Activated CD8-positive, alpha-beta memory T cell treated with anti-CD3 and anti-CD28 coated beads for 1 hour (primary cell): ENCODE measurements at places on chromosomes 2 and 18.

- DNase-seq, result no peak
Observed at GRCh38 chr2:217835931-217836891, 166.6 kb downstream of the TNS1 start.

DNA sequence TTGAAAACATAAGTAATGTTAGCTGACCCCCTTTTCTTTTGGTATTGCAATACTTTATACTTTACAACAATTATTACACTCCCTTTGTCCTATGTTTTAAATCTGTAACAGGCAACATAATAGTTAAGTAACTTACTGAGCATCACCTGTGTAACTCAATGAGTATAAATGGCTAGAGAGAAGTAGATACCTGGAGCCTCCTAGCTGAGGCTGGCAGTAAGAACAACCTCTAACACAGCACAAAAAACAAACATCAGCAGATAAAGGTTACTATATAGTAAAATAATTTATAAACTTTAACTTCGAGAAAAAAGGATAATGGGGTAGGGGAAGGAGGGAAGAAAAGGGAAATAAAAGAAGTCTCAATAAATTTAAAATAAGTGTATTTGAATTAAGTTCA, 73.1 kb upstream of the ST8SIA5 start:
- no peak for DNase-seq

GRCh38 chr18:36199691-36200295, 12.5 kb downstream of the MOCOS start:
- DNase-seq, result no peak

DNA sequence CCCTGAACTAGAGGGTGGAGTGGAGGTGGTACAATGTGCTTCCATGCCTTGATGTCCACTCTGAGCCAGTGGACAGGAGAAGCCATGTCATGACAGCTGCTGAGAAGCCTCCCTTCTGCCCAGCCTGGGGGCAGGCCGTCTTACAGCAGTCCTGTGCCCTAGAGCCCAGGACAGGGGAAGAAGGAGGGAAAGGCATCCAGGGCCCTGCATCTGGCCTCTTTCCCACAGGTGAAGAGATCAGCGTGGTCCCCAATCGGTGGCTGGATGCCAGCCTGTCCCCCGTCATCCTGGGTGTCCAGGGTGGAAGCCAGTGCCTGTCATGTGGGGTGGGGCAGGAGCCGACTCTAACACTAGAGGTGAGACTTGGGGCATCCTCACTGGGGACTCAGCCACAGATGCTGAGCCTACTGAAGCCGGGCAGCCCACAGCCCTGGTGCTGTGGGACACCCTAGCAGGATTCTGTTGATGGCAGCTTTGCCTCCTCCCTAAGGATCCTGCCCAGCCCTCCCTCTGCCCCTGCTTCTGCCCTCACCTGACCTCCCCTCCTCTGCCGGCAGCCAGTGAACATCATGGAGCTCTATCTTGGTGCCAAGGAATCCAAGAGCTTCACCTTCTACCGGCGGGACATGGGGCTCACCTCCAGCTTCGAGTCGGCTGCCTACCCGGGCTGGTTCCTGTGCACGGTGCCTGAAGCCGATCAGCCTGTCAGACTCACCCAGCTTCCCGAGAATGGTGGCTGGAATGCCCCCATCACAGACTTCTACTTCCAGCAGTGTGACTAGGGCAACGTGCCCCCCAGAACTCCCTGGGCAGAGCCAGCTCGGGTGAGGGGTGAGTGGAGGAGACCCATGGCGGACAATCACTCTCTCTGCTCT, 3.1 kb downstream of the IL36RN start:
- DNase-seq, result no peak

GRCh38 chr2:61356958-61357350, 113.9 kb downstream of the USP34 start:
- no peak for DNase-seq

DNA sequence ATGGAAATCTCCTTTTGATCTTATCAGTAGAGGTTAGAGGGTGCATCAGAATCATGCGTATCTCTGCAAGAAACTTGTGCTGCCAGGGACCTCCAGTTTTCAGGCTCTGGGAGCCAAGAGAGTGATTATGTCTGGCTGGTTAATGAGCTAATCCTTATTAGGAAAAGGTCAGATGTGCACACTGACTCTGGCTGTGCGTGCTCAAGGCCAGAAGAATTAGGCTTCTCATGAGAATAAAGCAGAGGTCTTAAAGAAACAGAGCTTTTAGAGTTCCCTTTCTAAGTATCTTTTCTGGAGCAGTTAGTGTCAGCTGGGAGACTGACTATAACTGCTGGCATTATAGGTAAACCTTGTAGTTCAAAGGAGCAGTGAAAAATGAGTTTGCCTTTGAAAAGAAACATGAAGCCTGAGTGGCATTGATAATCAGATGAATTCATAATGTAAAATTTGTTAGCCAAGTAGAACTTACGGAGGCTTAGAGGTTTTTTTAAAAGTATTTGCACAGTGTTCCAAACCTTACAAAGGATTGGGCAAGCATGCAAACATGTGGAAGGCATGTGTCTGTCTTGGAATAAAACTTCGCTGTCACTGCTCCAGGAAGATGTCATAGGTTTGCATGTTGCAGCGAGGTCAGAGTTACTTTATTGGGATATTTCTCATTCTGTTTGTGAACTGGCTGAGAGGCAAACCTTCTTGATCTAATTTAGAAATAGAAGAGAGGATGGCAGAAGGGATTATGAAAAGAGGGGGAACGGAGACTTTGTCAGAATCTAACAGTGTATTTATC, 151.7 kb downstream of the ARHGAP28 start:
- no peak for DNase-seq

DNA sequence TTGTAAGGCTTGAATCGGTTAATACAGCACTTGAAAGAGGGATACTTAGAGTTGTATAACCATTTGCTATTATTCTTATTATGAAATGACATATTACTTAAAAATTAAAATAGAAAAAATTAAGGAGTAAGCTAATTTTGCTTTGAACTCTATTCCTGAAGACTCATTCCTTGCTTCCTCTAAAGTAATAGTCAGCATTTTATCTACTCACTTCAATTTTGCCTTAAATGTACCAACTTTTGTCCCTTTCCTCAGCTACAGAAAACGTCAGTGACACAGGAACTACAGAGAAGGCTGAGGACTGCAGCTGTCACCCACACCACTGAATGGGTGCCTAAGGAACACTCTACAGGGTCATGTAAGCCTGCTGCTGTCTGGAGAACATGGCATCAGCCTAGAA, 80.7 kb upstream of the OSR1 start:
- no peak for DNase-seq

DNA sequence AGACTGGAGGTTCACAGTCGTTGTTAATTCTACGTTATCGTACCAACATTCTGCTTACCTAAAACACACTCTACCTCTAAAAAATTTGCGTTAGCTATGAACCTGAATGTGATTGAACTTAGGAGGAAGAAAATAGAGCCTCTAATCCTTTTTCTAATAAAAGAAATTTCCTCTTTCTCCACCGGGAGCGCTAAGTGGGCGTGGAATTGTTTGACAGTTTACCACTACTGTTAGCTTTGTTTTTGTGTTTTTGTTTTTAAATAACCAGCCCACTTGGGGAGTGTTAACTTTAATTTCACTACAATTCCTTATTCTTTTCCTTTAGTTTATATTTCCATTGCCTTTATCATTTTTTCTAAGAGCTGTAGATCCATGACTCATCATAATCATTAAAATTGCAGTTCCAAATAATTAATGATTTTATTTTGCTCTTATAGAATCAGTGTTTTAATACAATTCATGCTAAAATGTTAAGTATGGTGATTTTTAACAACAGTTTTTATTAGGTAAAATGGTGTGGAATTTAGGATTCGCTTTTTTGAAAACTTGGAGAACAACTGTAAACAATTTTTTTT, 55.0 kb upstream of the ITM2C start:
- DNase-seq, result no peak

DNA sequence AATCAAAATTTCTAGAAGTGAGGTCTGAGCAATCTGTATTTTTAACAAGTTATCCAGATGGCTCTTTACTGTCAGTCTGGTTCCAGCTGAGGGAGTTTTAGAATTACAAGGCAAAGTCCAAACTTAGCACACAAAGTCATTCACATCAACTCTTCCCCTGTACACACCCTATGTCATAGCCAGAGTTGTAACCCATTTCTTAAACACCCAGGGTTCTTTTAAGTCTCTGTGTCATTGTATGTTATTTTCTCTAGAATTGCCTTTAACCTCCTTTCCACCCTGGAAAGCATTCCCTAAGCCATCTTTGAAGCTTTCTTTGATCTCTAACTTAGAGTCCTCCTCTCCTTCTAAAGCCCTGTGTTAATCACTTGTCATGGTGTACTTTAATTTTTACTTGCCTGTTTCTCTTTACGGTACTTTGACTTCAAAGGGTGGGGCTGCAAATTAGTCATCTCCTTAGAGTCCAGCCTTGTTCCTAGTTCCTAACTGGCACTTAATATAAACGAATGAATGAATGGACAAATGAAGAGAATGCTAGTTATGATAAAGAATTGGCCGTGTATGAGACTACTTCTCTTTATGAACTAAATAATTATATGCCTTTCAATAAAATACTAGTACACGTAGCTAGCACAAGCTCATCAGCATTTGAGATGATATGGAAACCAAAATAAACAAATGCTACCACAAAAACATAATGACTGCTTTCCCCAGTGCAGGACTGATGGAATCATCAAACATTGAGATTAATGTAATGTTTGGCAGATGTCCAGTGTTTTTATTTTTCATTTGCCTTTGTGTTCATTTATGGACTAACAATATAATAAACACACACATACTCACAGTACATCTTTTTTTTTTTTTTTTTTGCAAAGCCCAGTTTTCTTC, 11.9 kb upstream of the ACTR3 start:
- no peak for DNase-seq

GRCh38 chr2:98691303-98691702, 39.6 kb downstream of the MGAT4A start:
- no peak for DNase-seq

- no peak for DNase-seq
Observed at GRCh38 chr2:112788653-112789052, 4.4 kb upstream of the IL1A start.
